Thoracic aorta (tissue), 2 donors: ENCODE measurements at places on chromosomes 6 and 20.

- H3K4me3 ChIP-seq = no peak overlapping the region
- no peaks in the 10 kb centered on the region for H3K27me3 ChIP-seq
- no peak for DNase-seq
- peaks cover 25% of the 10 kb centered on the region for H3K4me1 ChIP-seq
- peaks cover 4% of the 10 kb centered on the region for H3K36me3 ChIP-seq
These were observed 2.0 kb downstream of the NNAT start for GRCh38 chr20:37523012-37523391.

DNA sequence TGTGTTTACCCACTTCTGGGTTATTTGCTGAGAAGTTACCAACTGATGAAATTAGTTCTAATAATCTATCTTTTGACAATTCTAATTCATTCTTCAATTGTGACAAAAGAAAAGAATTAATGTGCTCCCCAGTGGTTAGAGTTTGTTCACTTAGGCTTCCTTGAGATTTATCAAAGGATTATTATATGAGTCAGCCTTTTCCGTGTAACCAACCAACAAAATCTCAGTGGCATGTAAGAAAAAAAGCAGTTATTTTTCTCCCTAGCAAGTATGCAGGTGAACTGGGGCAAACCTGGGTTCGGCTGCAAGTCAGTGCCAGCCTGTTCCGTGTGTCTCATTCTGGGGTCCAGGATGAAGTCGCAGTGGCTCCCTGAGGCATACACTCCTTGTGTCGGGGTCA, 28.8 kb upstream of the HIVEP1 start:
- no peak for DNase-seq
- H3K36me3 ChIP-seq = no peaks in the 10 kb centered on the region
- H3K4me1 ChIP-seq = no peaks in the 10 kb centered on the region
- no peak overlapping the region for H3K27ac ChIP-seq

DNA sequence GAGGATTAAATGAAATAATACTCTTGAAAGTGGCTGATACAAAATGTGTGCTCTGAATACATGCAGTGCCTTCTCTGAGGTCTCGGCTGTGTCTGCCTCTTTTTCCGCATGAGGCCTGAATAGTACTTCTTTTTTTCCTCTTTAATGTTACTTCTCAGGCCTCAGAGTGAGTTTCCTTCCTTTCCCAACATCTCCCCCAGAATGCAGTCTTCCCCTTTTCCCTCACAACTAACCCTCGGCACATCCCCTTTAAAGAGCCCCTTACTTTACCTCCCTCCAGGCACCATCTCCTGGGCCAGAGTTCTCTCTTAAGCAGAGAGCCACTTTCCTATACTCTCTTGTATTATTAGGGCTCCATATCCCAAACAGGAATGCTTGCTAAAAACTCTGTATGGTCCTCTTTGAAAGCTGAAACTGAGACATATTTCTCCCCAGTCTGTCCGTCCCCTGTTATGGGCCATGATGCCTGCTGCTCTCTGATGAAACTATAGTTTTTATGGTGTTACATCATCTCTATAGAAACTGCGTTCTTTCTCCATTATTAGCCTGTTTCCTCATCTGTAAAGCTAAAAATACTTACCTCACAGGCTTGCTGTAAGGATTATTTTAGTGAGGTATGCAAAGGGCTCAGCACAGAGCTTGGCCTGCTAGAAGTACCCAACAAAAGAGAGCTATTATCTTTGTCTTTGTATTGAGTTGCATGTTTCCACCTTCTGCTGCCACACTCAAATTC, 2.3 kb downstream of the PLAGL2 start:
- no peak for DNase-seq
- peak overlapping the region; percentile 36 for H3K27ac ChIP-seq
- H3K4me3 ChIP-seq = peak overlapping the region; percentile 97
- peaks cover 22% of the 10 kb centered on the region for H3K4me1 ChIP-seq
- no peaks in the 10 kb centered on the region for H3K27me3 ChIP-seq
- peaks cover 7% of the 10 kb centered on the region for H3K36me3 ChIP-seq

- peaks cover 40% of the 10 kb centered on the region for H3K4me1 ChIP-seq
- H3K4me3 ChIP-seq = no peak overlapping the region
- peaks cover 8% of the 10 kb centered on the region for H3K36me3 ChIP-seq
- H3K27me3 ChIP-seq = no peaks in the 10 kb centered on the region
- peak overlapping the region; percentile 99 for H3K27ac ChIP-seq
These were observed 1.5 kb upstream of the GZF1 start for GRCh38 chr20:23360531-23360930.

DNA sequence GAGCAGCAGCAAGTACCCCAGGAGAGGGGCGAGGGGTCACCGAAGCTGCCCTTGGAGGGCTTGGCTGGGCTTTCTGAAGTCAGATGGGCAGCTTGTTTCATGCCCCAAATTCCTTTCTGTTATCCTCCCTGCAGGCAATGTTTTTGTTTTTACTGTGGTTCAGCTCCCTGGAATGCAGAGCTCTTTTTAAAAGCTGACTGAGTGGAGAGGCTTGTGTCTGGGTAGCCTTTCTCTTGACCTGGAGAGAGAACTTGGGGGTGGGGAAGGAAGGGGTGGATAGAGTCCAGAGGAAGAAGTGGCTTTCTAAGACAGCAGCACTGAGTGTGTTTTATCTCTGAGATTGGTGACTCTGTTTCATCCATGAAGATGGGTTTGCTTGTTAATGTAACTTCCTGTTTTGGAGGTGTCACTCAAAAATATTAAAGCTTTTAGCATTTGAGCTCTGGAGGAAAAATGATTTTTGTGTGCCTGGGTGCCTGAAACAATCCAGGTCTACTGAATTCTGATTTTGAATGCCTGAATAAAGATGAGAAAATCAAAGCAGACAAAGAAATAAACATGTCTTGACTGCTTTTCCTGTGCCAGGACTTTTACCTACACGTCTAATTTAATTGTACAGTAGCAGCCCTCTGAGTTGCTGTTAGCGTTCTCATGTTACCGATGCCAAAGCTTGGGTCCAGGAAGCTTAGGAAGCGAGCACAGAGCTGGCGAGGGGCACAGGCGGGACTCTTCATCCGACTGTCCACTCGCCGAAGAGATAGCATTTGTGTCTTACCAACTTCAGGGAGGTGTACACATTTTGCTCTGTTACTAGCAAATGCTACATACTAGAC, 78.2 kb upstream of the EEF1E1 start:
- H3K4me3 ChIP-seq = peak overlapping the region; percentile 22
- H3K27ac ChIP-seq = peak overlapping the region; percentile 83
- H3K27me3 ChIP-seq = no peaks in the 10 kb centered on the region
- peaks cover 41% of the 10 kb centered on the region for H3K4me1 ChIP-seq

DNA sequence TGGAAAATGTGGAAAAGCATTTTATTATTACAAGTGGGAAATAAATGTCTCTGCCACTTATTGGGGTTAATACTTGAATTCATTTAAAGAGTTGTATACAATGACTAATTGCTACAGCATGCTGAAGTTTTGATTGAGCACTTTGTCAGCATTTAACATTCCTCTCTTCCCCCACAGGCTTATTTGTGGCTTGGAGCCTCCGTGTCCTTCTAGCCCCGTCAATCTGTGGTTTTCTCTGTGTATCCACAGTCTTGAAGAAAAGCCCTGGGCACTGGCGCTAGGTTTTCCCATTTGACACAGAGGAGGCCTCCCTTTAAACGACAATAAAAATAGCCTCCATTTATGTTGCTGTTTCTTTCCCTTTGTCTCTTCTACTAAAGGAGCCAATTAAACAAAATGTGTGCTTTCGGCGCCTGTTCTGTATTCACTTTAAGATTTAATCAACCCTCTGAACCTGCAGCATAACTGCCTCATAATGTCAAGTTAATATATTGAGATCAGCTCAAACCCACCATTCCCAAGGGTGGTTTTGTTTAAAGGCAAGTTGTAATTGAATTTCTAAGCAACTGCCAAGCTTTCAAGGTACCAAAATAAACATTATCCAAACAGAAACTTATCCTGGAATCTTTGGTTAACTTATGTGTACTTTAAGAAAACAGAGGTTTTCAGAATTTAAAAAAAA, 326.6 kb upstream of the RNF24 start:
- H3K27ac ChIP-seq = peak overlapping the region; percentile 13
- peak overlapping the region; percentile 31 for H3K4me3 ChIP-seq
- no peaks in the 10 kb centered on the region for H3K27me3 ChIP-seq
- no peaks in the 10 kb centered on the region for H3K36me3 ChIP-seq

DNA sequence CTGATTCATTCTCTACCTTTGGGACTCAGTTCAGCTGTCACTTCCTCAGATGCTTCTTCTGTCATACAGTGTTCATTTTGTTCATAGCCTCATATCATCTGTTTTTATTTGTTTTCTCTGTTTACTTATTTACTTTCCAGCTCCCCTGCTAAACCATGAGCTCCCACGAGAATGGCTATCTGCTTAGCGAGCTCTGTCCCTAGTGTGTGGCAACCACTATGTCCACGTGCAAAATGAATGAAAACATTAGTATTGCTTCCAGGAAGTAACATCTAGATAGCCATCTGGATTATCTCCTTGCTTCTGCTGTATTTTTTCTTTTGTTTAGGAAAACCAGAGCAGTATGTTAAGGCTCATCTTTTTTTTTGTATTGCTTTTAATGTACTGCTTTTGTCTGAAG, 417.0 kb upstream of the SLC35B3 start:
- no peak overlapping the region for H3K27ac ChIP-seq
- H3K4me3 ChIP-seq = no peak overlapping the region
- no peaks in the 10 kb centered on the region for H3K27me3 ChIP-seq
- H3K4me1 ChIP-seq = no peaks in the 10 kb centered on the region
- no peak for DNase-seq

DNA sequence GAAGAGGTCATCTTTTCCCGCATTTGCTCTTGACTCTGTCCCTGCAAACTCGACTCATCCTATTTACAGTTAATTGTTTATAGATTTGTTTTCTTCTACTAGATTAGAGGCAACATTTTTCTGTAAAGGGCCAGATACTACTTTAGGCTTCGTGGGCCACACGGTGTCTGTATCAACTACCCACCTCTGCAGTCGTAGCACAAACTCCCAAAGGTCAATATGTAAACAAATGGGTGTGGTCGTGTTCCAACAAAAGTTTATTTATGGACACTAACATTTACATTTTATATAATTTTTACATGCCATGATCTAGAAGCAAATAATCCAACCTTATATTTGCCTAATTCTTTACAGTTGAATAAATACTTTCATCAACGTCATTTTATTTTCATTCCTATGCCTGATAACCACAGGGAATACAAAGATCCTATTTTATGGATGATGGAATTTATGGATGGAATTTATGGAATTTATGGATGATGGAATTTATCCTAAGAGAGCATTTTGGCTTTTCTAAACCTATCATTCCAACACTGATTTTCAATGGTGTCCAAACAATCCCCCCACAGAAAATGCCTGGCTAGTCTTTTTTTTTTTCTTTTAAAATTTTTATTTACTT, 232.8 kb downstream of the MYLK4 start:
- no peak for DNase-seq
- H3K4me1 ChIP-seq = no peaks in the 10 kb centered on the region
- H3K4me3 ChIP-seq = no peak overlapping the region
- H3K36me3 ChIP-seq = no peaks in the 10 kb centered on the region

GRCh38 chr6:144590532-144590931, 305.4 kb downstream of the UTRN start:
- no peak for DNase-seq
- no peaks in the 10 kb centered on the region for H3K36me3 ChIP-seq
- no peak overlapping the region for H3K4me3 ChIP-seq
- H3K27ac ChIP-seq = no peak overlapping the region

- H3K4me3 ChIP-seq = no peak overlapping the region
- peak overlapping the region; percentile 66 for H3K27ac ChIP-seq
- H3K4me1 ChIP-seq = peaks cover 66% of the 10 kb centered on the region
- H3K36me3 ChIP-seq = no peaks in the 10 kb centered on the region
- no peak for DNase-seq
These were observed 56.4 kb downstream of the LYRM4 start for GRCh38 chr6:5204376-5204775.

GRCh38 chr6:17551383-17551958, 48.6 kb upstream of the FAM8A1 start:
- H3K36me3 ChIP-seq = peaks cover 18% of the 10 kb centered on the region
- H3K4me3 ChIP-seq = no peak overlapping the region
- no peak overlapping the region for H3K27ac ChIP-seq
- no peak for DNase-seq
- no peaks in the 10 kb centered on the region for H3K27me3 ChIP-seq
- H3K4me1 ChIP-seq = no peaks in the 10 kb centered on the region

GRCh38 chr6:161133963-161134362, 139.9 kb downstream of the AGPAT4 start:
- H3K27me3 ChIP-seq = no peaks in the 10 kb centered on the region
- no peak overlapping the region for H3K4me3 ChIP-seq
- H3K4me1 ChIP-seq = no peaks in the 10 kb centered on the region

- H3K36me3 ChIP-seq = no peaks in the 10 kb centered on the region
- DNase-seq = no peak
- no peaks in the 10 kb centered on the region for H3K27me3 ChIP-seq
These were observed 15.5 kb upstream of the TMEM181 start for GRCh38 chr6:158544428-158544827.

DNA sequence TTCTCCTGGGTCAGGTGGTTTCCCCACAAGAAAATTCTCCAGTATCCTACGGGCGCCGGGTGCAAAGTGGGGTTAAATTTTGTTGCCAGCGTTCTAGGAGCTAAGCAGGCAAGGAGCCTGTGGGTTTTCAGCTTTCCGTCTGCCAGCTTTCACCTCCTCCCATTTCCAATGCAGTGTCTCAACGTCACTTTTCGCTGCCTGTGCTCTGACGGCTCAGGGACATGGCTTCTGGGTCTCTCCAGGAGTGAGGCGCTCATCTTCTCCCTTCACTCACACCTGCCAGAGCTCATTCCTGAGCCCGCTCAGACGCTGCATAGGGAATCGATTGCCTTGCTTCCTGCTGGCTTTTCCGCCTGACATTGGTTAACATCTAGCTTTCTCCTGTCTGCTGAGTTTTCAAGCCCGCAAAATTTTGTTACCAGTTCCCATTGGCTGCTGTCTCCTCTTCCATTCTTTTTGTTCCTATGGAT, 7.3 kb upstream of the NAA20 start:
- peak overlapping the region; percentile 26 for H3K27ac ChIP-seq
- H3K4me3 ChIP-seq = peak overlapping the region; percentile 50
- H3K27me3 ChIP-seq = no peaks in the 10 kb centered on the region

DNA sequence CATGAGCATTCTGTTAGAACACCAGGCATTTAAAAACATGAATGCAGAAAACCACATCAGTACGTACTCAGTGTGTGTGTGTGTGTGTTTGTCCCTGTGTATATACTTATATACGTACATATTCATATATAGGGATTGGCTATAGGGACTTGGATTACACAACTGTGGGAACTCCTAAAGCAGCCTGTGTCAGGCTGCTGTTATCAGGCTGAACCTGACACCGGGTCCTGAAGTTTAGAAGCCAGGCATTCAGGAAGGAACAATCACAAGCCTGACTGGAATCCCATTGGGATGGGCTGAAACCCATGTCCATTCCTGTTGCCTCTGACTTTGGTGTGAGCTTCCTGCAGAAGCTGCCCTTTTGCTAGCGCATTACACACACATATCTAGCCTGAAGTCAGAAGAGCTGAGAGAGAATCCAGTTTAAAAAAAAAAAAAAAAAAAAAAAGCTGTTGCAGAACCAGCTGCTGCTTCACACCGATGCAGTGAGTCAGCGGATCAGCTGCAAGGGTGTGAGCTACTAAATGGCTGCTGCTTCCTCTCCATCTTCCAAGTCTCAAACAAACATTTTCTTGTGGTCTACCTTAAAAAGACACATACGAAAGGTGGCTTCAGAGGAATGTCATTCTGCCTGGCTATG, 348.1 kb downstream of the THBS2 start:
- no peak overlapping the region for H3K27ac ChIP-seq
- no peak overlapping the region for H3K4me3 ChIP-seq
- no peaks in the 10 kb centered on the region for H3K4me1 ChIP-seq
- no peaks in the 10 kb centered on the region for H3K27me3 ChIP-seq
